ENCODE measurements at places on chromosomes 13 and 19. TPM values are rescaled to one million over a fixed set of nuclear protein-coding genes. Genes with fewer than 3 reads are reported as not detected.

ZNF135 gene
- total RNA-seq: 2.0 TPM

CD177 gene
- not detected for total RNA-seq

HCN2 gene
- 0.30 TPM for total RNA-seq

RETN gene
- not detected for total RNA-seq
